Cardiac ventricle fibroblast (primary cell): ENCODE measurements at places on chromosomes 3 and 15. TPM values are rescaled to one million over a fixed set of nuclear protein-coding genes. Genes with fewer than 3 reads are reported as not detected.

Gene CPB1
- not detected in 2 replicates for total RNA-seq

Gene GOLGA8J
- total RNA-seq = not detected in 2 replicates

Gene CP
- 2.4 and 4.2 TPM in 2 replicates for total RNA-seq

Gene USP50
- total RNA-seq = not detected in 2 replicates

Gene FBXO40
- total RNA-seq = not detected in 2 replicates

Gene PIGBOS1
- 6.6 and 16.2 TPM in 2 replicates for total RNA-seq

Gene UBR1
- 12.4 and 12.5 TPM in 2 replicates for total RNA-seq

Gene NBEAL2
- 0.87 and 2.3 TPM in 2 replicates for total RNA-seq

Gene EPB42
- not detected in 2 replicates for total RNA-seq

Gene IL17RB
- not detected in 2 replicates for total RNA-seq

Gene XYLB
- total RNA-seq = 3.8 and 8.4 TPM in 2 replicates

Gene PLSCR2
- total RNA-seq = not detected in 2 replicates

Gene WDR93
- 0.10 TPM in 1 of 2 replicates, not detected in the other for total RNA-seq

Gene PCOLCE2
- 65.1 and 68.1 TPM in 2 replicates for total RNA-seq

Gene GNAT1
- not detected in 2 replicates for total RNA-seq

Gene GPR62
- 0.12 TPM in 1 of 2 replicates, not detected in the other for total RNA-seq

Gene GCHFR
- 5.8 and 10.8 TPM in 2 replicates for total RNA-seq

Gene GUCA1C
- not detected in 2 replicates for total RNA-seq

Gene MUC20
- 0.69 and 3.7 TPM in 2 replicates for total RNA-seq

Gene KBTBD8
- 0.24 and 0.31 TPM in 2 replicates for total RNA-seq

Gene GATM
- not detected in 2 replicates for total RNA-seq

Gene CCR3
- total RNA-seq = not detected in 2 replicates

Gene ATP13A5
- total RNA-seq = not detected in 2 replicates

Gene CCR9
- not detected in 2 replicates for total RNA-seq

Gene CDHR4
- not detected in 2 replicates for total RNA-seq

Gene MOBP
- not detected in 2 replicates for total RNA-seq

Gene PSTPIP1
- total RNA-seq = not detected in 2 replicates

Gene C3orf49
- total RNA-seq = not detected in 2 replicates

Gene AADACL2
- total RNA-seq = not detected in 2 replicates

Gene TP63
- 0.37 and 0.59 TPM in 2 replicates for total RNA-seq

Gene MLH1
- total RNA-seq = 18.7 and 20.1 TPM in 2 replicates

Gene COPB2
- total RNA-seq = 108 and 118 TPM in 2 replicates

Gene RSRC1
- total RNA-seq = 20.9 and 25.5 TPM in 2 replicates

Gene FBLN2
- 586 and 593 TPM in 2 replicates for total RNA-seq

Gene CHD2
- 36.4 and 43.2 TPM in 2 replicates for total RNA-seq
